ENCODE measurements at places on chromosomes 16 and 17.

GRCh38 chr17:76772842-76773525 lies 35.1 kb downstream of the MFSD11 start:
- DNase-seq, result no peak

DNA sequence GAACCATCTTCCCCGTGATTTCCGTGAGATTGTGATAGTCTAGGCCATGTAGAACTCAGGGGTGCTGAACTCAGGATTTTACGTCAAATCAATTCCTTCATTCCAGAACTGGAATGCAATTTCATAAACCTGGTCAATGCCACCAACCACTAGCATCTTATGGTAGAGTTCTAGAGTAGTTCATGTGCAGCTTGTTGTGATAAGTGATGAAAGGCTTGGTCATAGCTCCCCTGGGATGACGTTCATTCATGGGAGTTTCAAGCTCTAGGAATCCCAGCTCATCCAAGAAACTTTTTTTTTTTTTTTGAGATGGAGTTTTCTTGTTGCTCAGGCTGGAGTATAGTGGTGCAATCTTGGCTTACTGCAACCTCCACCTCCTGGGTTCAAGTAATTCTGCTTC lies 3.7 kb upstream of the DPEP2 start:
- no peak for DNase-seq

GRCh38 chr17:45289301-45290268 lies 27.2 kb downstream of the MAP3K14 start:
- no peak for DNase-seq

DNA sequence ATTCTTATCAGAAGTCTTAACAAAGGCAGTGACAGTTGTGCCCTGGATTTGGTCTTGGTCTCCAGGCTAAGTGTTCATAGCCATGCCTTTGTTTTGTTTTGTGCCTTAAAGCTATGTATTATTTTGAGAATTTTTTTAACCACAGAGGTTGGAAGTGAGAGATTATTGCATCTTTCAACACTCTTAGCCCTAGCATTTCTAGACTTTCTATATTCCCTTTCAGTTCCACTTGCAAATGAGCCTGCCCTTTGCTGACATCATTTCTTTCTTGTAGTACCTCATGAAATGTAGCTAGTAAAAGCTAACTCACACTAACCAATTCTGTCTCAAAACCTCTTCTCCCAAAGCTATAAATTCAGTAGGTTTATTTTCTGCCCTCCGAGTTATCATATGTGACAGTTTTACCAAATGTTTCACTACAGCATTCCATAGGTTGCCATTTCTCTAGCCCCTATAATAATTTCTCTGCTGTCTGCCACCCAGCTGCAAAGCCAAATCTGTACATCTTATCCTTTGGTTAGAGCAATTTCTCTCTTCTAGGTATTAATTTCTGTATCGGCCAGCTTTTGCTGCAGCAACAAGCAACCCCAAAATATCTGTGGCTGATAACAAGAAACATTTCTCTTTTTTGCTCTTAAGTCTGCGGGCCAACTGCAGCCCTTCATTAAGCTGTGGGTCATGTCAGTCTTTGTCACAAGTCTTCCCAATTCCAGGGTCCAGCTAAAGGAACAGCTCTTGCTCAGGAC lies 14.2 kb upstream of the CCL1 start:
- DNase-seq, result no peak

- no peak for DNase-seq
Observed at GRCh38 chr17:32836527-32836926, 40.4 kb downstream of the MYO1D start.

DNA sequence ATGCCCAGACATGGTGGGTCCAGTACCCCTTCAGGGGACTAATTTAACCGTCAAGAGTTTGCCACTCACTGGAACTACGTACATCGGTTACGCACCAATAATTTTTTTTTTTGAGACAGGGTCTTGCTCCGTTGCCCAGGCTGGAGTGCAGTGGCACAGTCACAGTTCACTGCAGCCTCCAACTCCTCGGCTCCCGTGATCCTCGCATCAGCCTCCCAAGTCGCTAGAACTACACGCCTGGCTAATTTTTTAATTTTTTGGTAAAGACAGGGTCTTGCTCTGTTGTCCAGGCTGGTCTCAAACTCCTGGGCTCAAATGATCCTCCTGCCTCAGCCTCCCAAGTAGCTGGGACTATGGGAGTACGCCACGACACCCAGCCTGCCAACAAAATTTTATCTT lies 15.6 kb downstream of the RPH3AL start:
- DNase-seq, result no peak

All from hippocampal formation (tissue), 2 donors.